Activated CD4-positive, alpha-beta T cell treated with anti-CD3 and anti-CD28 coated beads for 4 hours (primary cell): ENCODE measurements at places on chromosomes 12 and 14.

DNA sequence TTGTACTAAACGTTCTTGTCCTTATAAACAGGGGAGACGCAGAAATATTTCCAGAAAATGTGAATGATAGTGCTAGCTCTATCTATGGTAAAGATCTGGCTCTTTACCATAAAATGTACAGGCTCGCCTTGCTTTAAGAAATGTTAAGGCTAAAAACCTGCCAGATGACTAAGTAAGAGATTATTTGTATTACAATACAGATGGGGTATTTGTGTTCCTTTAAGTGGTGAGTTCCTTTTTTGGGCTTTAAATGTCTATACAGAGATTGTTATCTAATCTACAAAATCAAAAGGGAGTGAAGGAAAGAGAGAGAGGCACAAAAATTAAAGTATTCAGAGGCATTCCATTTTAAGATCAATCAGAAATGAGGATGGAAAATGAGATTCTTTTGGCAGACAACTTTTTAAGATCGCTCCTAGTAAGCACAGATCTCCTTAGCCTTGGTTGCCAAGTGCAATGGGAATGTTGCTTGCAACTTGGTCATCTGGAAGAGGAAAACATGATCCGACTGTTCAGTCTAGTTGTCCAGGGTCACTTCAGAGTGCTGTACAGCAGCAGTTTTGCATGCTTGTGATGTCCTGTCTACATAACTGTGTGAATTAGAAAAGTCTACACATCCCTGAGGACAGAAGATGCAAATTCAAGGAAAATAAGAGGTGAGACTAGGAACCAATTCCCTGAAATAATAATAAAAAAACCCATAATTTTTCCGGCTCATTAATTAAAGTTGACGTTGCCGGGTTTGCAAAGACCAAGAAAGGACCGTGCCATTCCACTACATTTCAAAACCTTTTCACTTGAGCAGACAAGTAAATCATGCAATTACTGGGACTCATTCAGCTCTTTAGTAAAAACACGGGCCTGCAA, 380.8 kb downstream of the EGLN3 start:
- DNase-seq: no peak

DNA sequence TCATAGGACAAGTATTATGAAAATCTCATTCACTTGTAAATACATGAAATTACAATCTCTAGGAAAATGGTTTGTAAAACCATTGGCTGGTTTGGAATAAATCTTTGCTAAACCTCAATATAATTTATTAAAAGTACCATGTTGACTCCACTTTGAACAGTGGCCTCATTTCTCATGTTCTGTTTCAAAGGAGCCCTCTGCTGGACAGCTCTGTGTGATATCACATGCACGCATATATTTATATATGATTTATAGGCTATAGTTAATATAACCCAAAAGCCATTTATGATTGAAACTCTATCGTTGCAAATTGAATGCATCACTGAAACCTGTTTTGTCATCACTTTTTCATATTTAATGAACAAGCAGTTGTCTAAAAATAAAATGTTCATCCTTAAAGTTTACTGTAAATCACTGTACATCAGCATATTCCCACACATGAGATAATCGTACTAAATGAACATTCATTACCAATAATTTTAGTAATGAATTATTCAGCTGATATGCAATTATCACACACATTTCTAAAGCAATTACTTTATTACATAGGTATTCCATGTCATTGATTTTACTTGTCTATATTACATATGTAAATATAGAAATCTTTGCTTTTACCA, 493.8 kb downstream of the NPAS3 start:
- no peak for DNase-seq

GRCh38 chr14:20866963-20867362, 24.2 kb upstream of the RNASE3 start:
- no peak for DNase-seq

GRCh38 chr14:94945615-94946014, 175.7 kb upstream of the GSC start:
- DNase-seq: no peak

DNA sequence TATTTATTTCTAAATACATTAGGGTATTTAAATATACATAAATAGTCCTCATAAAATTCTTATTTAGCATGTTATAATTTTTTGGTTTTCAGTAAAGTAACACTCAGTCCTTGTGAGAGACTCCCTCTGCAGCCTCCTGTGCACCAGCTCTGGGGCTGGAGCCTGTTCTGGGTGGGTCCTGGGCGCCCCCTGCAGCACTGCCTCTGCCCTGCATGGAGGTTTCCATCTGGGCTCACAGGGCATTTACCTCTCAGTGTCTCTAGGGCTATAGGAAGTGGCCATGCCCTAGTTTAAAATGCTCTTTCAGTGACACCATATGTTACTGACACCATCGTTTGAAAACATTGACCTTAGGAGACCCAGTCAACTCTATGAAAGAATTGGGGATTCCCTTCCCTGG, 1155.2 kb downstream of the TMEM121 start:
- DNase-seq: no peak

DNA sequence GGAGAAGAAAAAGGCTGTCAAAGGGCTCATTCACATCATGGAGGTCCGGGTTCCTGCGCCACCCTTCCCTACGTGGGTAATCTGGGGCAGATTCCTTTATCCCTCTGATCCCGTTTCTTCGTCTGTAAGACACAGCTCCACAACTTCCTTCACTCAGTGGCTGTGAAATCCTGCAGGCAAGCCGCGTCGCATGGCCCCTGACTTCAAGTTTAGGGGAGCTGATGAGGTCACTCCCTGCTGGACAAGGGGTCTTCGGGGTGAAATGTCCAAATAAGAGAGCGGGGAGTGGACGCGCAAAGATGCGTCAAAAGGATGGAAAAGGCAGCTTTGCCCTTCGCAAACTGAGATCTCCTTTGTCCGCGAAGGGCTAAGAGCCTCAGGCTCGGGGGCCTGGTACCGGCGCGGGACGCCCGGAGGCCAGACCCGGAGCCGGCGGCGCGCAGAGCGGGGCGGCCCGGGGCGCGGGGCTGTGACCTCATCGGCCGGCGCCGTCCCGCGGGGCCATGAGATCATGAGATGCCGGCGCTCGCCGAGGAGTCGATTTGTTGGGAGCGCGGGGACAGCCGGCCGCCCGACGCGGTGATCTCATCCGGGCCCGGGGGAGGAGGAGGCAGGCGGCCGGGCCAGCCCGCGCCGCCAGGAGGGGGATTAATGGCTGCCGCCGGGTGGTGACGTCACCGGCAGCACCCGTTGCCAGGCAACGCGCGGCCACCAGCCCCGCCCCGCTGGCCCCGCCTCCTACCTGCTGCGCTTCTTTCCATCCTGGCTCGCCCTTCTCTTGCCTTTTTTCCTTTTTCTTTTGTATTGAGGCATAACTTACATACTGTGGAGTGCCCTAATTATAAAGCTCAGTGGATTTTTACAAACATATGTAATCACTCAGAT, 62.1 kb downstream of the HRK start:
- DNase-seq: peak; percentile 92

DNA sequence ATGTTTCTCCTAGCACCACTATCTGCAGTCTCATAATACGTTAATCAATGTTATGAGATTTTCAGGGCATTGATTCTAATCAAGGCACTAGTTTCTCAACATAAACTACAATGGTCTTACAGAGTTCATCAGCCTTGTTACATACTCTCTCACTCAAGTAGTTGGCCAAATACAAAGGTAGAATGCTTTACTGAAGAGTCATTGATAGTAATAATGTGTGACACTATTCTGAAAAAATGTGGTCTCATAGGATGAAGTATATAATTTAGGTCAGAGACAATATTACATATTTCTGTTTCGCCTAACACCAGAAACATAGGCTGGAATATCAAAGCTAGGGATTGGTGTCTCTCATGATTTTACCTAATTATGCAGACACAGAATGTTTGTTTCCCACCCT, 35.2 kb upstream of the MDGA2 start:
- DNase-seq: no peak

DNA sequence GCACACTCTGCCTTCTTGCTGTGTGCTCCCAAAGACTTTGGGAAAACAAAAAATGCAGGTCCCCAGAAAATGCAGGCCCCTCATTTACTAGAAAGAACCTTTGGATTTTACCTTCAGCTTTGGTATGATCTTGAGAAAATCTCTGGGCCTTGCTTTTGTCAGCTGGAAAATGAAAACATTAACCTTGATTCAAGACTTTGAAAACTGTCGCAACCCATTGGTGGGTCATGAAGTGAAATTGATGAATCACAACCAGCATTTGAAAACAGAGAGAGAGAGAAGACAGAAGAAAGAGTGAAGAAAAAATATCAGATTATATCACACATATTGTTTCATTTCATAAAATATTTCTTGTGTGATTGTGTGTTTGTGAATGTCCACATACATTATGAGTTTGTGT, 322.5 kb downstream of the ZFP36L1 start:
- DNase-seq: no peak

- DNase-seq: no peak
Observed at GRCh38 chr14:100523843-100524169, 63.4 kb downstream of the BEGAIN start.

DNA sequence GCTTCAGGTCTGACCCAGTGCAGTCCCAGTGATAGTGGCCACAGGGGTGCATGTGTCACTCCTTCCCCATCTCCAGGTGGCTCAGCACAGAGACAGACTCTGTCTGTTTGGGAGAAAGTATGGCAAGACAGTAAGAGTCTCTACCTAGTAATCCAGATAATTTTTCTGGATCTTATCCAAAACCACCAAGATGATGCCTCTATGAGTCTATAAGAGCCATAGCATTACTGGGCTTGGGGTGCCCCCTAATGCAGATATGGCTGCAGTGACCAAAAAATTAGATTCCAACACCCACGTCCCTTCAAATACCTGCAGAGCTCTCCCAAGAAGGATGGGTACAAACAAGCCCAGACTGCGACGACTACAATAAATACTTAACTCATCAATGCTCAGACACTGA, 123.8 kb downstream of the GRIP1 start:
- no peak for DNase-seq

- no peak for DNase-seq
Observed at GRCh38 chr12:2283916-2284315, 231.1 kb downstream of the CACNA1C start.

DNA sequence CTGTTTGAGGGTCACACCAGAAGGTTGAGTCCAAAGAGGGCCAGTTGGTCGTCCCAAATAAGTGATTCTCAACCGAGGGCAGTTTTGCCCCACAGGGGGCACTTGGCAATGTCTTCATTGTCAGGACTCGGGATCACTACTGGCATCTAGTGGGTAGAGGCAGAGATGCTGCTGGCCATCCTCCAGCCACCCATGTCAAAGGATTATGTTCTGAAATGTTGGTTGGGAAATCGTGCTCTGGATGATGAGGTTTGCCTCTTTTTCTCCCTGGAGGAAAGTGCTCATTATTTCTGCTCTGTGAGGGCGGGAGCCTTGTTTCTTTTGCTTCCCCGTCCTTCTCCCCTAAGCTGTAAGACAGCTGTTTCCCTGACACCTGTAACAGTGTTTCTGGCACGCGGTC, 3.6 kb downstream of the ZNF839 start:
- no peak for DNase-seq

- no peak for DNase-seq
Observed at GRCh38 chr12:39763890-39764169, 144.2 kb upstream of the ABCD2 start.

DNA sequence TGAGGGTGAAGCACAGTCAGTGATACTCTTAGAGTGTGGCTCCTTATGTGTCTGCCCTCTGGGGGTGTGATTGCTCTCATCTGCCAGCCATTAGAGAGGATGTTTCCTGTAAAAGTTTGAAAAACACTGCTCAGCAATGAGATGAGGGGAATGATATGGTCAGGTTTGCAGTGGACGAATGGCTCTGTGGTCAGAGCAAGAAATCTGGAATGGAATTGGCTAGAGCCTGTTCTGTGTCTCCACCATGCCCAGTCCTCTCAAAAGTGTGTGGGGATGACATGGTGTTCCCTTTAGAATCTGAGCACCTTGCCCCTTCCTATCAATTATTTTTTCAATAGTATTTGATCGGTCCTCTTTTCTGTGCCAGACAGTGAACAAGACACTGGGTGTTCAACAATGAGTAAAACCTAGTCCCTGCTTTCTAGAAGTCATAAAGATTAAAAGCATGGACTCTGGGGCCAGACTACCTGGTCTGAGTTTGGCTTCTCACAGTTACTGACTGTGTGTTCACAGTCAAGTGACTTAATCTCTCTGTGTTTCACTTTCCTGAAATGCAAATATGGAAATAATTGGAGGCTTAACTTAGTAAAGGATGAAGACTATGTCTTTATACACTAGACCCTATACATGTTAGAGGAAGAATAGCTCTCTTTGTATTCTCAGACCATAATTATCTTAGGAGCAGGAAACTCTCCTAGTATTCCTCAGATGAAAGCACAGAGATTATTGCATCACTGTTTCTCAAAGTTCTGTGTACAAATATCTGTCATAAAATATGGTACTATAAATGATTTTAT, 1.6 kb downstream of the ACSS3 start:
- no peak for DNase-seq

GRCh38 chr12:105032703-105033357, 46.7 kb downstream of the NOPCHAP1 start:
- DNase-seq: no peak

GRCh38 chr14:56745097-56745496, 65.2 kb downstream of the OTX2 start:
- DNase-seq: no peak

GRCh38 chr14:94772548-94772947, 2.6 kb upstream of the GSC start:
- no peak for DNase-seq
